HCT116 (cell line): ENCODE measurements at places on chromosomes 1 and 21. TPM values are rescaled to one million over a fixed set of nuclear protein-coding genes. Genes with fewer than 3 reads are reported as not detected.

- no peak for DNase-seq
Measured at GRCh38 chr1:179169616-179170467, 59.6 kb downstream of the ABL2 start.

DNA sequence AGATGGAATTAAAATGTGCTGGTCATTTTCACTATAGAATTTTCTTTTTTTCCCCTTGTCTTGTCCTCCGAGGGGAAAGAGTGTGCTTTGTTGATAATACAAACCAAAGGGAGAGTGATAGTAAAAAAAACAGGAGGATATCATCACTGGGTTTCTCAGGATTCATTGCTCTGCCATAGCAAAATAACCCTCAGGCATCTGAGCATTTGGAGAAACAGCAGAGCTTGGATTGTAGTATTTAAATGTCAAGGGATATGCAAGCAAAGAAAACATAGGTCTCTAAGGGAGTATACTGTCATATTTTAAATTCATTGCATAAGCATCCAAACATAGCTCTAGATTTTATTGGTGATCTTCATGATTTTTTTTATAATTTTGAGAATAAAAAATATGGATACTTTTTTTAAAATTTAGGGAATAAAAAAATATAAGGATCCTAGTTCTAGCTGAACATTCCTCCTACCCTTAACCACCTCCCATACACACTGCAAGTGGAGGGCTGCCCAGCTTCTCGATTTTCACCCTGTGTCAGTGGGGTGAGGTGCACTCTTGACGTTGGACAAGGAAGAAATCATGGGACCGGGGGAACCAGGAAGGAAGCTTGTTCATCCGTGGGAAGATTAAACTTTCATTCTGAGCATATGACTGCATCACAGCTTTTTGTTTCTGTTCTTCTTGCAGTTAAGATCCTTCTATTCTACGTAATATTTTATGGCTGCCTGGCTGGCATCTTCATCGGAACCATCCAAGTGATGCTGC, 4.4 kb downstream of the ATP1B1 start:
- DNase-seq = no peak

DNA sequence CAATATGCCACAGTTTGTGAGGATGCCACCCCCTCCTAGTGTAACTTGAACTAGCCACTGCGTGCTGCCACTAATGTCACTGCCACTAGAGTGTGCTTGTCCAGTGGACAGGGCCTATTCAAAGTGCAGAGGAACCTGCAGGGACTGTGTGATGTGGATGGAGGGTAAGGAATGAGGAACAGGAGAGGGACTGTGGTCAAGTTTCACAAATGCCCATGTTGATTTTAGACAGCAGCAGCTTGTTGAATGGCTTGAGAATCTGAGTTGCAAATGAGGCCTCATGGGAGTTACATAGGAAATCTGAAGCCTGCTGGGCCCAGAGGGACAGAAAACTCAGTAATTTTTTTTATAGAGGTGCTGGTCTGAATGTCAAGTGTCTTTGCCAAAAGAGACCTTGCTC, 112.3 kb downstream of the HHAT start:
- no peak for DNase-seq

- no peak for DNase-seq
Measured at GRCh38 chr1:155207806-155208540, at the start of gene THBS3. Gene THBS3, minus strand, starts transcription at chr1:155207897. Its CDS starts 21 bp downstream, at chr1:155207876.

DNA sequence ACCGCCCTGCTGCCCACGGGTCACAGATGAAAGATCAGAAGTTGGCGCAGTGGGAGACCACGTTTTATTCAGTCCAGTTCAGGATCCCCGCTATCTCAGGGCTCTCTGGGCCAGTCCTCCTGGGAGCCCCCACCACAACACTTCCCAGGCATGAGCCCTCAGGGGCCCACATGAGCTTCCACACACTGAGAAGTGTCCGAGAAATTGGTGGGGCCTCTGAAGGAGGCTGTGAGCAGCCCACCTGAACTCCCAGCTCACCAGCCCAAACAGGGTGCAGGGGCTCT, 12.1 kb downstream of the TRIM46 start:
- no peak for DNase-seq

GRCh38 chr1:30663596-30664091, 59.7 kb downstream of the MATN1 start:
- no peak for DNase-seq

DNA sequence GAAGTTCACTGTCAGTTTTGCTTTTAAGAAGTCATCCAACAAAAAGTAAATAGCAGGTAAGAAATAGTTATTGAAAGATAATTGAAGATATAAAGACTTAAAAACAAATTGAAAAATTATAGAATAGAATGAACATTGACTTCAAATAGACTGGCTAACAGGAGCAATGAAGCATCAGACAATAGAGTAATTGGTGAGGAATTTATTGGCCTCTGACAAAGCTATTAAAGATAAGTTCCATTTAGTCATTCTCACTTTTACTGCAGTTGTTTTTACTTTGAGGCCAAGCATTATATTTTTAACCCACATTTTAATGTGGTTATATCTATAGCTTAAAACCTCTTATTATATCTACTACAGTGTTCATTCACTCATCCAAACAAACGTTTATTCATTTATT, 228.8 kb upstream of the ADGRL2 start:
- DNase-seq = no peak

DNA sequence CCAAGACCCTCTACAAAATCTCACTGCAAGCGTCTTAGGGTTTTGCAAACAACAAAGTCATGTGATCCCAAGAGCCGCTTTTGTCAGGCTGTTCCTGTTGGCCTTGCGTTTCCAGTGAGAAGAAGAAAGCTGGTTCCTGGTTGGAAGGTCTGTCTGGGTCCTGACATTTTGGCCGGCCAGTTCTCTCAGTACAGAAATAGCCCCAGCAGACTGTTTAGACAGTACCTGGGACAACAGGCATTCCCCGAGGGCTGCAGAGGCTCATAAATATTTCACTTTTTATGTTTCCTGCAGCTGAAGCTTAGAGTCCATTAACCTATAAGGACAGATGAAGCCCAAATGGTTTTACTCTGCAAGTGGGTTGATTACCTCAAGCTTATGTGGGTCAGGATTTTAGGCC, 8.6 kb downstream of the GPR137B start:
- DNase-seq = no peak

The RPE65 gene
- total RNA-seq = not detected

The CA14 gene
- total RNA-seq = 0.39 TPM

The GJA5 gene
- not detected for total RNA-seq

The TEDDM1 gene
- total RNA-seq = not detected

The CLEC20A gene
- not detected for total RNA-seq

The TSPAN1 gene
- 9.9 TPM for total RNA-seq

The TSSK3 gene
- 1.6 TPM for total RNA-seq
